ENCODE measurements at places on chromosomes 11 and 22.

- DNase-seq = no peak
These were observed 5.5 kb downstream of the TMEM132A start for GRCh38 chr11:60929764-60930163.

- no peak for DNase-seq
These were observed 39.8 kb downstream of the CSTPP1 start for GRCh38 chr11:46976182-46976854.

DNA sequence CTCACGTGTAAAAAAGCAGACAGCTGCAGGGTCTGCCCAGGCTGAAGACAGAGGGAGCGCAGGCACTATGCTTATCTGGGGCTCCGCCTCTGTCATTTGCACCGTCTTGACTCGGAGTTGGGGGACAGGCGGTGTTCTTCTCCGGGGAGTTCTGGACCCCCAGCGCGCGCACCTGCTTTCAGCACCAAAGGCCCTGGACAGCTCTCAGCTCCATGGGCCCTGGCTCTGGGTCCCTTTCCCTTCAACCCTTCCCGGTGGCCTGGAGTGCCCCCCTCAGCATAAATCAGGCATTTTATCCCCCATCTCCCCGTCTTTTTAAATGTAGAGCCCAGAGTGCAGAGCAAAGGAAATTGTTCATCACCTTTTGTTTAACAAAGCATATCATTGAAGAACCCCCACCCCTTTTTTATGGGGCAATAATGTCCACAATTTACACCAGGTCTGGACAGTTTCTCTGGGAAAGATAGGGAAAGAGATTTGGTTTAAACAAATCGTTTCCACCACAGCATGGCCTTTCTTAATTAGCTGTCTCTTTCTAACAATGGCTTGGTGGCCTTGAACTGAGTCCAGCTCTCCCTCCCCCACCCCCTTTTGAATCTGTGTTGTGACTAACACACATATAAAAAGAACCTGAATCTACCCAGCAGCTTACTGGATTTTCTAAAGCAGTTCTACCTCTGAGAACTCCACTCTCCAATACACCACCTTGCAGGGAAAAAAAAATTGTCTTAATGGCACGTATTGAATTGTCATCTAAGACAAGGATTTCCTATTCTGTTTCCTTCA is 1.7 kb downstream of the SEZ6L start:
- no peak for DNase-seq

- no peak for DNase-seq
These were observed 752.3 kb downstream of the OPCML start for GRCh38 chr11:132780046-132780445.

DNA sequence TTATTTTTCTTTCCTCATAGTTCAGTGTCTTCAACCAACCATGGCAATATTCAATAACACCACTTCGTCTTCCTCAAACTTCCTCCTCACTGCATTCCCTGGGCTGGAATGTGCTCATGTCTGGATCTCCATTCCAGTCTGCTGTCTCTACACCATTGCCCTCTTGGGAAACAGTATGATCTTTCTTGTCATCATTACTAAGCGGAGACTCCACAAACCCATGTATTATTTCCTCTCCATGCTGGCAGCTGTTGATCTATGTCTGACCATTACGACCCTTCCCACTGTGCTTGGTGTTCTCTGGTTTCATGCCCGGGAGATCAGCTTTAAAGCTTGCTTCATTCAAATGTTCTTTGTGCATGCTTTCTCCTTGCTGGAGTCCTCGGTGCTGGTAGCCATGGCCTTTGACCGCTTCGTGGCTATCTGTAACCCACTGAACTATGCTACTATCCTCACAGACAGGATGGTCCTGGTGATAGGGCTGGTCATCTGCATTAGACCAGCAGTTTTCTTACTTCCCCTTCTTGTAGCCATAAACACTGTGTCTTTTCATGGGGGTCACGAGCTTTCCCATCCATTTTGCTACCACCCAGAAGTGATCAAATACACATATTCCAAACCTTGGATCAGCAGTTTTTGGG is at the start of gene OR51T1:
Gene OR51T1, plus strand, starts transcription at position 41 of the 641 bp plus-strand sequence. Its CDS starts 0 bp downstream, at position 41.
- DNase-seq = no peak

- DNase-seq = no peak
These were observed 36.3 kb downstream of the BCR start for GRCh38 chr22:23216461-23217170.

- DNase-seq = no peak
These were observed 185.6 kb upstream of the ARHGAP42 start for GRCh38 chr11:100501450-100501849.

DNA sequence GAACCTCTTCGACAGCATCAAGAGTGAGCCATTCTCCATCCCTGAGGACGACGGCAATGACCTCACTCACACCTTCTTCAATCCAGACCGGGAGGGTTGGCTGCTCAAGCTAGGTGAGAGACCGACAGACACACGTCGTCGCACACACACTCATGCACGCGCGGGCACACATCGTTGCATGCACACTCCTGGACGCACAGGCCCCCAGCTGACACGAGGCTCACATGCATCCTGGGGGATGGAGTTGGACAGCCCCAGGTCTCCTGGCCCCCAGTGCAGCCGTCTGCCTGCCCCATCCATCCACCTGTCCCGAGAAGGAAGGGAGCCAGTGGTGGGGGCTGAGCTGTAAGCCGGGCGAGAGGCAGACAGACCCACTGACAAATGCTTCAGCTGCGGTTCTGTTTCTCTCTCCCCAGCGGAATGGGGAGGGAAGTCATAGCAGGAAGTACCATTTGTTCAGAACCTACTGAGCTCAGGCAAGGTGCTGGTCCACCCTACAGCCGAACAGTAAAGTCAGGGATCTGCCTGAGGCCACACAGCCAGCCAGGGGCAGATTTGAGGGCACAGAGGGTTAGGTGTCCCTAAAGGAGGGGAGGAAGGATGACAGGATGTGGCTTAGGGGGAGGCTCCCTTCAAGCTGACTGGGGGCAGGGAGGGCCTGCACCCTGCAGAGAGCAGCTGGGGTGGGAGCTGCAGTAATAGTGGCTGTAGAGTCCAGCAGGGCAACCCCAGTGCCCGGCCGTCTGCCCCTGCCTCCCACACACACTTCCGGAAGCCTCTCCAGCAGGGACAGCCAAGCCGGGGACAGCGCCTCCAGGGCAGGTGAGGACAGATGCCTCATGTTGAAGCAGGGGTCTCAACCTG is 27.1 kb downstream of the CYTH4 start:
- DNase-seq = no peak

GRCh38 chr11:120759046-120759445 is 247.5 kb downstream of the GRIK4 start:
- DNase-seq = no peak

DNA sequence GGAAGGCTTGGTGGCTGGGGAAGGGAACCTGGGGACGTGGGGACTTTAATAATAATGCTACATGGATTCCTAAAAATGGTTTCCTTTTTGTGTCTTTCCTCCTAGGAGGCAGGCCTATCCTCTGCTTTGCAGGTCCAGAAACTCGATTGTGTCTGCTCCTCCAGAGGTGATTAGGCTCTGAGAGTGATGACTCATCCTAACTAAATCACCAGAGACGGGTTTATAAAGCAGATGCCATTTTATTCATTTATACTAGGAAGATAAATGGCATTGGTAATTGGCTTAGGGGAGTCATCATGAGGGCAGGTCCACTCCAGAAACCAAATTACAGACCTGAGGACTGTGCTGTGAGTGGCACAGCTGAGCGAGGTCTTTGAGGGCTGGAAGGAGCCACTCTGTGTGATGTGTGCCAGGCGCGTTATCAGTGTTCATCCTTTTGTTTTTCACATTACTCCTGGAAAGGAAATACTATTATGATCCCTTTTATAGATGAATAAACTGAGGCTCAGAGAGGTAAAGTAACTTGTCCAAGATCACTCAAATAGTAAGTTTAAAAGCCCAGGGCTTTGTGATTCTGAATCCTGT is 7.1 kb downstream of the NLRX1 start:
- DNase-seq = no peak

DNA sequence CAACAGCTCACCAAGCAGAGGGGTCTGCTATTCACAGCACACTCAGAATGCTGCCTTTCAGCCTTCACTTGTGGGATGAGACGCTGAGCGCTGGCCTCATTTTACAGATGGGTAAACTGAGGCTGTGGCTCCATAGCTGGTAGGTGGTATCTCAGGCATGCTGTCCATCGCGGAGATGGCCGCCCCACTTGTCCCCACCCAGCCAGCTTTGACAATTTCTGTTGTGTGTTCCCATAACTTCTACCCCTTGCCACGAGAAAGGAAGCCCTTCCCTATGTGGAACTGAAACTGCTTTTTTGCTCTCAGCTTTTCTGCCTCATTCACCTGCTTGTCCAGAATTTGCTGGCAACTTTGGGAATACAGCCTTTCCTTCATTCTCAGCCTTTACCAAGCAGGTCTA is 36.1 kb upstream of the NNMT start:
- no peak for DNase-seq

GRCh38 chr11:15893080-15893492 is 463.3 kb downstream of the SOX6 start:
- DNase-seq = no peak

DNA sequence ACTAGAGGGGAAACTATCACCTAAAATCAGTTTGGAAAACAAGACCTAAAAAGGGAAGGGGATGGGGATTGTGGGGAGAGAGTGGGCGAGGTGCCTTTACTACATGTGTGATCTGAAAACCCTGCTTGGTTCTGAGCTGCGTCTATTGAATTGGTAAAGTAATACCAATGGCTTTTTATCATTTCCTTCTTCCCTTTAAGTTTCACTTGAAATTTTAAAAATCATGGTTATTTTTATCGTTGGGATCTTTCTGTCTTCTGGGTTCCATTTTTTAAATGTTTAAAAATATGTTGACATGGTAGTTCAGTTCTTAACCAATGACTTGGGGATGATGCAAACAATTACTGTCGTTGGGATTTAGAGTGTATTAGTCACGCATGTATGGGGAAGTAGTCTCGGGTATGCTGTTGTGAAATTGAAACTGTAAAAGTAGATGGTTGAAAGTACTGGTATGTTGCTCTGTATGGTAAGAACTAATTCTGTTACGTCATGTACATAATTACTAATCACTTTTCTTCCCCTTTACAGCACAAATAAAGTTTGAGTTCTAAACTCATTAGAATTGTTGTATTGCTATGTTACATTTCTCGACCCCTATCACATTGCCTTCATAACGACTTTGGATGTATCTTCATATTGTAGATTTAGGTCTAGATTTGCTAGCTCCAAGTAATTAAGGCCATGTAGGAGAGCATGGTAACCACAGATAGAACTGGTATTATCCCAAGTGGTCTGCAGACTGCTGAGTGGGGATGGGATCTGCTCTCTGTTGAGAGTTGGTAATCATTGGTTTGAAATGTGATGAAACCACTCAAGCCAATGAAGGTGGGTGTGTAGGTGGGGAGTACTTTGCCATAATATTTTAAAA is 3.6 kb downstream of the NEAT1 start:
- peak; percentile 35 for DNase-seq

- DNase-seq = peak; percentile 43
These were observed 1.6 kb upstream of the KMT2A start for GRCh38 chr11:118434553-118435289.

DNA sequence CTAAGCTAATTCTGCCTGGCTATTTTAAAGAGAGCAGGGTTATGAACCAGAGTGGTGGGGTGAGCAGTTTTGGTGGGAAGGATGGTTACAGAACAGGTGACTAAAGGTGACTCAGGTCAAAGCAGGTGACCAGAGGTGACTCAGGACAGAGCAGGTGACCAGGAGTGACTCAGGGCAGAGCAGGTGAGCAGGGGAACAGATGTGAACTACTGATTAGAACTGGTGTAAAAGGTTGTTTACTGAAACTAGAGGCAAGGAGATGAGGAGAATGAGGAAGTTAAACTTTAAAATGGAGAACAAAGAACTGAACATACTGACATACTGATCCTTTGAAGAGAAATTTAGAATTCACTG is 15.4 kb upstream of the HYLS1 start:
- no peak for DNase-seq

GRCh38 chr11:128468111-128468510 is 119.2 kb downstream of the ETS1 start:
- DNase-seq = no peak

DNA sequence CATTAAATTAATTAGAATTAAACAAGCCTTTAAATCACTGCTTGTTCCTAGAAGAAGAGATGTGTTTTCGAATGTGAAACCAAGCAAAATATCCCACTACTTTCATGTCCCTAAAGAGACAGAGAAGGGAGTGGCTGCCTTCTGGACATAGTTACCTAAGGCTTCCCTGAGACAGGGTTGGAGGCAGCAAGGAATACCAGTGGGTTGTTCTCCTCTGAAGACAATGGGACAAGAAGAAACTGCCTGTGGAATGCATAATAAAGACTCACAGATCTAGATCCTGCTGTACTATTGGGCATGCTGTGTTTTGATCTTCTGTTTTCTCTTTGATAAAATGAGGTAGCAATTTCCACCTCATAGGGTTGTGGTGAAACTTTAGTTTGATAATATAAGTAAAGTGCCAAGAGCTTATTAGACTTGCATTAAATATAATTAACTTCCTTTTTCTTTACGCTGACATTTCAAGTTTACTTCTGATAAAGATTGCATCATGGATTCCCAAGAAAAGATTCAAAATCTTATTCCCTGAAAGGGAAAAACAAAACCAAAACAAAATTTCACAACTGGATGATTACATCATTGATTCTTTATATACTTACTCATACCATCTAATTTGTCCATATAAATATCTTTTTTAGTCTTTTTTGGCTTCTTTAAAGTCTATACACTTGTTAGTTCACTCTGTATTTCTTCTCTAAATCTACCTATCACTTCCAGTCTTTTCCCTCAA is 621.3 kb downstream of the ETS1 start:
- no peak for DNase-seq

- DNase-seq = no peak
These were observed 499.4 kb upstream of the API5 start for GRCh38 chr11:42812361-42812760.

GRCh38 chr11:2691991-2692875 is 7.6 kb downstream of the KCNQ1OT1 start:
- DNase-seq = no peak

GRCh38 chr11:93248602-93249001 is 50.8 kb upstream of the SLC36A4 start:
- no peak for DNase-seq

DNA sequence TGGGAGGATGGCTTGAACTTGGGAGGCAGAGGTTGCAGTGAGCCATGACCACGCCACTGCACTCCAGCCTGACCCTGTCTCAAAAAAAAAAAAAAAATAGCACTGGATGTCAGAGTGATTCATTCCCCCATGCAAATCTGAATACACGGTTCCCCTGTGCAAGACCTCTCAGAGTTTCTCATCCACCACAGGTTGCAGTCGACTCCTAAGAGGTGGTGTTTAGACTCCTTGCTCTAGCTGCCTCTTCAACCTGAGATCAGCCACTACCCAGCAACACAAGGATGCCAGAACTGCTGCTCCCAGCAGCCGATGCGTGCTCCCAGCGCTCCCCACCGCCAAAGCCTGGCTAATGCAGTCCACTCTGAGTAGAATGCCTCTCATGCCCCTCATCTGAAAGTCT is 97.5 kb downstream of the PARVA start:
- no peak for DNase-seq

- DNase-seq = no peak
These were observed 29.4 kb upstream of the NAV2 start for GRCh38 chr11:19683141-19683805.

- DNase-seq = no peak
These were observed 18.6 kb upstream of the NTM start for GRCh38 chr11:131351848-131352247.

Measured in activated CD4-positive, CD25-positive, alpha-beta regulatory T cell treated with anti-CD3 and anti-CD28 coated beads, Interleukin-2, amount 50 U/mL, for 72 hours (primary cell).